ENCODE measurements at places on chromosomes 11 and 22.
A peak's percentile ranks its signal among the peaks of the same experiment; 100 is the strongest.

DNA sequence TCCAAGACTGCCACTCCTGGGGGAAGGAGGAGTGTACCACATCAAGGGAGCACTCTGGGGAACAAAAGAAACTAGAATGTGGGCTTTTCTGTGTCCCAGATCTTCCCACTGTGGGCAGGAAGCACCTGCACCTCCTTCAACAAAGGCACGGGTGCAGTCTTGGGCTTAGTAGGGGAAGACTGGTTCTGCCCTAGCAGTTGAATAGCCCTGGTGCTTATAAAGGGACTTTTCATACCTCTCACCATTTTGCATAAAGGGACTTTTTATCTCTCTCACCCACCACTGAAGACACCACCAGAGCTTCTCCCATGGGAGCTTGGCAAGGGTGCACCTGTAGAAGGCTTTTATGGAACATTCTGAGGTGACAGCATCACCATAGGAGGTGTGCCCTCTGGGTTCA, 65.8 kb upstream of the MS4A8 start:
- DNase-seq, result no peak

GRCh38 chr22:25359601-25360261, 140.3 kb downstream of the CRYBB2 start:
- DNase-seq, result no peak

DNA sequence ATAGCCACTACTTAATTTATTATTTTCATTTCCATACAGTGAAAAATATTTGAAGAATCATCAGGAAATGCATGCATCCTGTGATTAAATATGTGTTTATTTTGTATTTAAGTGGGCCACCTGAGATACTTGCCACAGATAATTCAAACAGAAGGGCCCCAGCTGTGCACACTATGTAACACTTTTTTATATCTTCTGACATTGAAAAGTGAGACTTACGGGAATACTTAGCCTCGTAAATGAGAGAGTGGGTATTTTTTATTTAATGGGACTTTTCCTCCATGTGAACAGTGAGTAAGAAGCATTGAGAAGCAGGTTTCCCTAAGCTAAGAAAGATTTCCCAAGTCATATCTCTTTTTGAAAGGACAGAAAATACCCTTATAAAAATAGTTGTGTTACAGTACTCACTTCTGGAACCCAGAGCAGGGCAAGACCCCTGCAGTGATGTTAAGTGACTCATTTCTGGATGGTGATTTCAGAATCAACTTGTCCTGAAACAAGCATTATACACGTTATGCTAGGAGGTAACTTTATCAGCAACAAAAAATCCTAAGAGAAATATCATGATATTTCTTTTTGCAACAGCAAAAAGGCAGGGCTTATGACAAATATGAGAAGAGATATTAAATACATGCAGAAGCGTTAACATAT, 478.1 kb upstream of the CHORDC1 start:
- no peak for DNase-seq

DNA sequence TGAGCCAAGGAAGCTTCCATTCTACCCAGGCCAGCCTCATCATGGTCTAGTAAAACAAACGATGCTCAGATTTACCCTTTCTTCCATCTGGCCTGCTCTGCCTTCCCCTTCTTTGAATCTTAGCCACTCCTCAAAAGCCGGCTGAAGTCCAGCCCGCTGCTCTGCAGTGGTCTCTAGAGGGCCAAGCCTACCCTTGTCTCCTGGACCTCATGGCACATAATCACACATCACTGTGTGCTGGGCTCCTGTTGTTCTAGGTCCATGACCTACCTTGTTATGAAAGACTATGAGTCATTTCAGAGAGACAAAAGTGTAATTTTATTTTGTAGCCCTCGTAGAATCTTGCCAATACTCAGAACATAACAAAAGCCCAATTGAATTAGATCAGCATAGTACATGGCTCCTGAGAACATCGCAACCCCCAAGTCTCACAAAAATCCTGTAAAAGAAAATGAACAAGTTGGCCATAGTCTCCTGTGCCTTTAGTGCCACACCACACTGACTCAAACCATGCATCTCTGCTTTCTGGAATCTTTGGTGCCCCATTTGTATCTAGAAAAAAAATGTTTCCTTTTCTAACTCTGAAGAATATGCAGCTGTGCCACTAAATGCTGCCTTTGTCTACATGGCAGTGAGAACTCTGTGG, 192.7 kb downstream of the OPCML start:
- peak; percentile 16 for DNase-seq

DNA sequence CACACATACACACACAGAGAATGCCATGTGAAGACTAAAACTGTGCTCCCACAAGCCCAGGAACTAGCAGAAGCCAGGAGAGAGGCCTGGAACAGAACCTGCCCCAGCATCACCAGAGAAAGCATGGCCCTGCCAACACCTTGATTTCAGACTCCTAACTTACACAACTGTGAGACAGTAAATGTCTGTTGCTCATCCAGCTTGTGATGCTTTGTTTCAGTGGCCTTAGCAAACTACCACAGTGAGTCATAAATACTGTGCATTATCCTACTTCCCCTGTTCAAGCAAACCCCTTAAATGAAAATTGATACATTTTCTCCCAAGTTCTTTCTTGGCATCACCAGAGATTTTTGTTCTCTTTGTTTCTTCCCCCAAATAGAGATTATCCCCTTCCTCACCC, 1539.4 kb upstream of the TENM4 start:
- DNase-seq, result peak; percentile 9

GRCh38 chr22:27533105-27533745, 268.3 kb downstream of the MN1 start:
- no peak for DNase-seq

DNA sequence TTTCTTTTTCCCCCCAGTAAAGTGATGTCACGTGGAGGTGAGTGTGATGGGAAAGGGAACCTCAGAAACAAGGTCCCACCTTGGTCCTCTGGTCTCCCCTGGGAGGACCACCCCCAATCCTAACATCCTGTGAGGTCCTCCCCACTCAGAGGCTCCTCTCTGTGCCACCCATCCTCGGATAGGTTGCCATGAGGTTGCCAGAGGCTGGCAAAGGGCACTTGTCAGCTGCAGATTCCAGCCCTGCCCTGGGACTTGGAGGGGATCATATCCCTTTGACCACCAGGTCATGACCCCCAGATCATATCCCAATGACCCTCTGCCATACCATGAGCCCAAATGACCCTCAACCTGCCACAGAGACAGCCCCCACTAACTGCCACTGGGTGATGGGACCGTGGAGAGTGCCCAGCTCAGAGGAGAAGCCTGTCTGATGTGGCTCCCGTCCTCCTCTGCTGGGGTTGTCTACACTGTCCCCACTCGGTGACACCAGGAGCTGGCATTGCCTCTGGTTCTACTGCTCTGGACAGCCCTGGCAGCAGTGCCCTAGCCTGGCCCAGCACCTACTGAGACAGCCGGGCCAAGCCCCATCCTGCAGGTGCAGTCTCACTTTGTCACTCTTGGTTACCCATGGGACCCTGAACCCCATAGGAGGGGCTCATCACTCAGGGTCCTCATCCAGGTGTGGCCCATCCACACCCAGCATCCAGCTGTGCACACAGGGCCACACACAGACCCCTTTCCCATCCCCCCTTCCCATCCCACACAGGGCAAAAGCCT, 90.2 kb upstream of the KCNQ1OT1 start:
- no peak for DNase-seq

DNA sequence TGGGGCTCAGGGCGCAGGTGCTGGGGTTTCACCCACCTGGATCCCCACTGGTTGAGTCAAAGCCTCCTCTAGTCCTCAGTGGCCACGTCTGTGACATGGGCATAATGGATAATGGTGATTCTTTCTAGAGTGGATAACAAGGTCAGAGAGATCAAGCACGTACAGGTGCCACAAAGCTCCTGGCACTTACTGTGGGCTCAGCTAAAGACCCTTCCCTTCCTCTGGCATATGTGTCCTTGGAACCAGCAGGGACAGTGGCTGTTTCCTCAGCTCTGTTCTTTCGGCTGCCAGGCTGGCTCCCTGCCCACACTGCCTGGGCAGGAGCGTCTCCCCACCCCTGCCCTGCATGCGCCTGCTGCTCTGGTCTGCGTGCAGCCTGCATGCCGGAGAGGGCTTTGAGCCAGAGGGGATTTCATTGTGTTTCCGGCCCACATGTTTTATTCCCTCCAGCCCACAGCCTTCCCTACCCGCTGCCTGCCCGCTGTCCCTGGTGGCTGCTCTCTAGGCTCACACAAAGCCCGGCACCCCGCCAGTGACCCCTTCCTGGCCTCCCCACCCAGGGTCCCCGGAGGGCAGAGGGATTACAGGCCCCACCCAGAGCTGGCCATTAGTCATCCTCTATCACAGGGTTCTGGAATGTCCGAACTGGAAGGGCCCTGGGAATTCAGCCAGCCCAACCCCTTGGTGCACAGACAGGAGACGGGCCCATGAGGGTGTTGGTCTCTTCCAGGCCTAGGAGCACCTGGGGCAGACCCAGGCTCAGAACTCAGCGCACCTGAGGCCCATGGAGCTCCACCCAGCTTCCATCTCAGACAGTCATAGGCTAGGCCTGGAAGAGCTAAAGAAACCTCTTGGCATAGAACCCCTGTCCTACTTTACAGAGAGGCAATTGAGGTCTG, 55.3 kb upstream of the GCAT start:
- DNase-seq, result peak; percentile 95

- DNase-seq, result no peak
Observed at GRCh38 chr11:501001-501682, 5.9 kb downstream of the RNH1 start.

- no peak for DNase-seq
Observed at GRCh38 chr11:92702805-92703448, 266.5 kb upstream of the MTNR1B start.

DNA sequence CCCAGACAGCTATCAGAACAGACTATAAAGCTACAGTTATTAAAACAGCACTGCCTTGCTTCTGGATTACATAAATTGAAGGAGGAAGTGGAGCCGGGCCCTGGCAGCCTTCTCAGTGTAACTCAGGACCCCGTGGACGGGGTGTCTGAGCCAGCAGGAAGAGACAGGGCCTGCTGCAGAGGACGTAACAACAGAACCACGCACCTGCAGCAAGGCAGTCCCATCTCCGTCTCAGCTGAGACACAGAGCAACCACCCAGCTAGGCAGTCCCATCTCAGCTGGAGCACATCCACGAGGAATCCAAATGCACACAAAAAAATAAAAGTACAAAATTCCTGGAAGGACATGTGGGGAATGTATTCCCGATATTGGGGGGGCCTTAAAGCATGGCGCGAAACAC, 17.1 kb upstream of the KRTAP5-6 start:
- no peak for DNase-seq

GRCh38 chr22:48394787-48395186, 1432.9 kb downstream of the BRD1 start:
- no peak for DNase-seq

DNA sequence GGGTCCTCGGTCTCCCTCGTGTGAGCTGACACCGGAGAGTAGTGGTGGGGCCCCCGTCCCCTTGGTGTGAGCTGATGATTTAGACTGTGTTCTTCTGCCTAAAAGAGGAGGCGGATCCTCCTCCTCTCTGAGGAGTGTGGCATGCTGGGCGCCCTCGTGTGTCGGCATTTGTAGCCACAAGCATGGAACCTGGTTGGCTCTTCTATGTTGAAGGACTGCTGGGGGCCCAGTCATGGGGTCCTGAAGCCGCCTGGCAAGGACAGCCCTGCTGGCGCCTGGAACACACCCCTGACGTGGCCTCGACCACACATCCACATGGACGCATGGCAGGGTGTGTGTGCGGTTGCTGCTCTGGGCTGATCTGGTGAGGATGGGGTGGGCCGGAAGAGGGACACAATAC, 50.2 kb downstream of the AP2A2 start:
- peak; percentile 57 for DNase-seq

DNA sequence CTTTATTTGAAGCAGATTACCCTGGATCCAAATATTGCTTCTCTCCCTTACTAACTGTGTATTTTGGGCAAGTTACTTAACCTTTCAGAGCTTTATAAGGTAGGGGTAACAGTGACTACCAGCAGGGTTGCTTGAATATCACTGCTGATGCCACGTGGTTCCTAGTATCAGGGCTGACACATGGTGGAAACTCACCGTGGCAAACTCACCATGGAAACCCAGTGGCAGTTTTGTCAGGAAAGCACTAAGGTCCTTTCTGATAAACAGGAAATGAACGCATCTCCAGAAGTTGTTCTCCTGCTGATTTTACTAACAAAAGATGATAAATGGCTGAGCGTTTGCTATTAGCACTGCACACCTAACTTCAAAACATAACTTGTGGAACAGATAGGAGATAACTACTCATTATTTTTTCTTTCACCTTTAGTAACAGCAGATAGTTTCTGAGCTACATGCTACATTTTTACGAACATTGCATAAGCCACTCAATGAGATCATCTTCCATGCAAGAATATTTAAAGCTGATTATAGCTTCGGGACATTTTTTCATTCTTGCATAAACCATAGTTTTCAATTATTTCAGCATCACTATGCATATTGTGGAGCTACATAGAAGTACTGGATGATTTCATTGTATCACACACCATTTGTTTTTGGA, 59.7 kb upstream of the RAG2 start:
- DNase-seq, result no peak

DNA sequence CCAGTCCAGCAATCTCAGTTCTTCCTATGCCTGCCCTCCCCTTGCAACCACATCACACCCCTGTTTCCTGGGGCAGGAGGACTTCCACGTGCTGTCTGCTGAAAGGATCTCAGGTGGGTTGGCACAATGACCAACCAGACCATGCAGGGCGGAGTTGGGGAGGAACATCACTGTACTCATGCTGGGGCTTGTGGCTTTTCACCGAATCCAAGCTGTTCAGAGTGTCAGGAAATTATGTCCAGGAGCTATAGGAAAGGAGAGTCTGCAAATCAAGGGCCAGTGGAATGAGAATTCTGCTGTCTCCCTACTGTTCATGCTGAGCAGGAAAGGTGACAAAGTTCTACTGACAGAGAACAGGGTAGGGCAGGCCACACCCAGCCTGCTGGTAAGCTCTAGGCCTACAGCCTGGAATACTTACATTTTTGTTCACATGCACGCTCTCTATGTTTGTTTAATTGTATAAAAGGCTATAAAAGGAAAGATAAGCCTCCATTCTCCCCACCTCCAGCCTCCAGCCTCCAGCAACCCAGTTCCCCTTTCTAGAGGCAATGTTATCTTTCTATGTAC, 1.7 kb upstream of the PLAAT2 start:
- DNase-seq, result no peak

DNA sequence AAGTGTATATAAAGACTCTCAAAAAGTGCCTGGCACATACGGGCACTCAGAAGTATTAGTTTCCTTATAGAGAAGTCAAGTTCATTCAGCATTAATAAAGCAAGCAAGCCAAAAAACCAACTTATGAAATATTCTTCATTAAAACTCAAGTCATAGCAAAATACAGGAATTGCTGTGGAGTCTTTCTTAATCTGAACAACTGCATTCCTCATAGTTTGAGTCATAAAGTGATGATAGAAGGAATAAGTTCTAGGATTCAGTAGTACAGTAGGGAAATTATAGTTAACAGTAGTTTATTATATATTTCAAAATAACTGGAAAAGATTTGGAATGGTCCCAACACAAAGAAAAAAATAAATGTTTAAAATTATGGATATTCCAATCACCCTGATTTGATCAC, 200.3 kb downstream of the C11orf91 start:
- no peak for DNase-seq

DNA sequence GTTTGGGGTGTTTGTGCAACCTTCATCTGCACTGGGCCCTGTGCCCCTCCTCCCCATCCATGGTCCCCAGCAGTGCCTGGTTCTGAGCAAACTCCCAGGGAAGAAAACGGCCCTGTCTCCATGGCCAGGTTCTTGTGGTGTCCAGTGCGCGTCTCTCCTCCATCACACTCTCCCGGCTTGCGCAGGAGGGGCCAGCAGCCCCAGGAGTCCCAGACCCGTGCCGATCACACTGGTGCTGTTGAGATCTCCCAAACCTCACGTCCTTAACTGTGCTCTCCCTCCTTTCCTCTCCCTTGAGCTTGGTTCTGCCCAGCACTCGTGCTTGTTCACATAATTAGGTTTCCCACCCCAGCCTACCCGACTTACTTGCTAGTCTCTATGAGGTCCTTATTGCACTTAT, 10.9 kb upstream of the GRK2 start:
- DNase-seq, result no peak

All from astrocyte of the hippocampus (primary cell).